ENCODE measurements at places on chromosomes 7 and 10.

DNA sequence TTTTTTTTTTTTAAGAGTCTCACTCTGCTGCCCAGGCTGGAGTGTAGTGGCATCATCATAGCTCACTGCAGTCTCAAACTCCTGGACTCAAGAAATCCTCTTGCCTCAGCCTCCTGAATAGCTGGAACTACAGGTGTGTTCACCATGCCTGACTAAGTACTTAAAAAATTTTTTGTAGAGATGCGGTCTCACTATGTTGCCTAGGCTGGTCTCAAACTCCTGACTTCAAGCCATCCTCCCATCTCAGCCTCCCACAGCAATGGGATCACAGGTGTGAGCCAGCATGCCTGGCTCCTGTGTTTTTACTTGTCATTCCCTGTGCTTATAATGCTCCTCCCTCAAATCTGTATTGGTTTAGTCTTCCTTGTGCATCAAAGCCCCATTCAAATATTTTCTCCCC, 46.7 kb downstream of the THNSL1 start:
- no peak for DNase-seq

GRCh38 chr7:128903621-128904361, 6.7 kb downstream of the KCP start:
- DNase-seq, result peak; percentile 13

DNA sequence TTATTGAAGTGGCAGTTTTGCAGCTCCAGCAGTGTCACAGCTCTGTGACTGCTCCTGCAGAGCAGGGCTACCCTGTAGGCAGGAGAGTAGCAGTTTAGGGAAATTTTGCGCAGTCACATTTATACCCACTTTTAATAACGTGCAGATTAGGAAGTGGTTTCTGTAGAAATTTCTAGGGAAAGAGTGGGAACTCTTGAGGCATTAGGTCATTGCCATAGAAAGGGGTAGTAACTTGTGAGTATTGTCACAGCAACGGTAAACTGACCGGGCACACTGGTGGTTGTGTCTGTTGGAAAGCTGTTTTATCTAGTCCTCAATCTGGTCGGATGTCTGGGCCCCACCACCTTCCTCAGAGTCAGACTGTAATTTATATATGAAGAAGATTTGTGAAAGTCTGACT, 51.9 kb downstream of the CDC14C start:
- no peak for DNase-seq

DNA sequence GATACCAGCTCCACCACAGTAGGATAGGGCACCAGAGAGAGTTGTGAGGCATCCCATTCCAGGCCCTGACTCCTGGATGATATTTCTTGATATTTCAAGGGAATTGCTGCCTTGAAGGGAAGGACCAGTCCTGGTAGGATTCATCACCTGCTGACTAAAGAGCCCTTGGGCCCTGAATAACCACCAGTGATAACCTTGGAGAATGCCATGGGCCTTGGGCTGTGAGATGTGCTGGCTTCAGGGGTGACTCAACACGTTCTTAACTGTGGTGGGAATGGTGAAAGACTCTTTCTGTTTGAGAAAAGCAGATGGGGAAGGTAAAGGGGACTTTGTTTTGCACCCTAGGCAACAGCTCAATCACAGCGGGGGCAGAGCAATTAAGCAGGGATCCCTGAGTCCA, 21.4 kb upstream of the ASZ1 start:
- DNase-seq, result no peak

- no peak for DNase-seq
Observed at GRCh38 chr10:24701447-24701846, 22.2 kb downstream of the ARHGAP21 start.

DNA sequence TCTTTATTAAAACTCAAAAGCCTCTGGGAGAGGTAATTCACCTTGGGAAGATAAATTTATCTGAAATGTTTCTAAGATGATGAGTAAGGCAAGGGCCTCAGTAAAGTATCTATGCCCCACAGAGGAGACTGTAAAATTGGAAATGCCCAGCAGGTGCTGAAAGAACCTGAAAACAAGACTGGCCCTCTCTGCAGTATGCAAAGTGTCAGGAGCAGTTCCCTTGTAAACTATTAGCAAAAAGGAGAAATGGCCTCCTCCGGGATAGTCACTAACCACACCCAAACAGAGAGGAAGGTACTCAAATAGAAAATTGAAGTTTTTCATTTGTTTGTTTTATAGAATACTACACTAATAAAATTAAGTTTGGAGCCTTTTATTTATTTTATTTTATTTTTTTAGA, 81.2 kb downstream of the FZD1 start:
- DNase-seq, result no peak

DNA sequence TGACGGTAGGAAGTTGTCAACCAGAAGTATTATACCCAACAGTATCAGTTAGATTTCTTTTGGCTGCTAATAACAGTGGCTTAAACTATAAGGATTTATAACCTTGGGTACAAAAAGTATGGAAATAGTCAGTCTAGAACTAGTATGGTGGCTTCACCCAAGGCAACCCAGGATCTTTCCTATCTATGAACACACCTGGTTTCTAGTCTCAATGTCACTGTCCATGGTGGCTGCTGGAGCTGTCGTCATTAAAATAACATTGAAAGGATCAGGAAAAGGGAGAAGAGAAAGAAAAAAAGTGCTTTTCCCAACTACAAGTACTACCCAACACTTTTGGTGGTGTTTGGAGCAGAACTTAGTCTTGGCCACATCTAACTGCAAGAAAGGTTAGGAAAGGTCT, 27.7 kb downstream of the PHTF2 start:
- no peak for DNase-seq

GRCh38 chr7:81919494-81919893, 149.6 kb upstream of the HGF start:
- no peak for DNase-seq

GRCh38 chr7:30617359-30617758, 22.7 kb downstream of the GARS1 start:
- DNase-seq, result no peak

DNA sequence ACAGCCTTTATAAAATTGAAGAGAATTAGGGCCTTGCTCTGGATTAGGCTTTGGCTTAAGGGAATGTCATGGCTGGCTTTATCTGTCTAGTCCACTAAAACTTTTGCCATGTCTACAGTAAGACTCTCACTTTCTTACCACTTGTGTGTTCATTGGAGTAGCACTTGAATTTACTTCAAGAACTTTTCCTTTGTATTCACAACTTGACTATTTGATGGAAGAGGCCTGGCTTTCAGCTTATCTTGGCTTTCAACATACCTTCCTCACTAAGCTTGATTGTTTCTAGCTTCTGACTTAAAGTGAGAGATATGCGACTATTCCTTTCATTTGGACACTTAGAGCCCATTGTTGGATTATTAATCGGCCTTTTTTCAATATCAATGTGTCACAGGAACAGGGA, 96.1 kb downstream of the TPST1 start:
- DNase-seq, result no peak

- DNase-seq, result no peak
Observed at GRCh38 chr7:85736085-85736484, 549.2 kb upstream of the SEMA3D start.

DNA sequence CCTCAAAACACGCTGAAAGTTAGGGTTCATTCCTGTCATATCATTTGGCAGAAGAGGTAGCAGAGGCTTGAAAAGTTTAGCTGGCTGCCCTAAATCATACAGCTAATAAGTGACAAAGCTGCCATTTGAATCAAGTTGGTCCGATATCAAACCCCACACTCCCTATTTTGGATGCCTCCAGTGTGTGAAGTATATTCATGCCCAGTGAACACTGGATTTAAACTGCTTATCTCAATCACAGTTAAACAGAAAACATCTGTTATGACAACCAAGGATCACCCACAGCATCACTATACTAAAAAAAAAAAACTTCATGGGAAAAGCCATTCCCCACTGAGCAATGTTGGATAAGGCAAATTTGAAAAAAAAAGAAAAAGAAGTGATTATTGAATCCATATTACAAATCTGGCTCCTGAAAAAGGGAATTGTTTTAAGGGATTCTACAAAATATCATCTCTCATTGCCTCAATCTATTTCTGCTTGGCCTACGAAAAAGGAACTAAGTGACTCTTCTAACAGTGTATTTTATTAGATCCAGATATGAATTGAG, 48.3 kb downstream of the ABCB1 start:
- no peak for DNase-seq

- no peak for DNase-seq
Observed at GRCh38 chr10:44935966-44936295, 23.7 kb upstream of the RASSF4 start.

GRCh38 chr7:107171496-107171895, 2.7 kb downstream of the HBP1 start:
- DNase-seq, result no peak

- DNase-seq, result no peak
Observed at GRCh38 chr7:102992938-102993717, 80.3 kb downstream of the LRRC17 start.

- DNase-seq, result peak; percentile 28
Observed at GRCh38 chr7:99368750-99369389, 5.7 kb upstream of the ARPC1B start.

GRCh38 chr7:21690705-21691104, 147.9 kb downstream of the DNAH11 start:
- no peak for DNase-seq

DNA sequence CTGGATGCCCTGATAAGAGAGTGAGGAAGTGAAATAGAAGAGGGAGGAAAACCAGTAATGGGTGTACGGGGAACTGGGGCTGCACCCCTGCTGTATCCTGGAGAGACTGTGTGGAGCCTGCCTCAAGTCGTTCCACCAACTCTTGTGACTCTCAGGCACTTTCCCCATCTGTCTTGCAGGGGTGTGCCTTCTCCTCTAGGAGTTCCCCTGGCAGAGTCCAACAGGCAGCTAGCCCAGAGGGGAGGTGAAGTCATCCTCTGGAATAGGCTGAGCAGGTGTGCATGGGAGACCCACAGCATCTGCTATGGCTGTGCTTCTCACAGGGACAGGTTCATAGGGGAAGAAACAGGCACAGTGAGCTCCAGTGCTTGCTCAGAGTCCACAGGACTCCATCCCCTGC, 46.8 kb downstream of the WIPF3 start:
- DNase-seq, result no peak

DNA sequence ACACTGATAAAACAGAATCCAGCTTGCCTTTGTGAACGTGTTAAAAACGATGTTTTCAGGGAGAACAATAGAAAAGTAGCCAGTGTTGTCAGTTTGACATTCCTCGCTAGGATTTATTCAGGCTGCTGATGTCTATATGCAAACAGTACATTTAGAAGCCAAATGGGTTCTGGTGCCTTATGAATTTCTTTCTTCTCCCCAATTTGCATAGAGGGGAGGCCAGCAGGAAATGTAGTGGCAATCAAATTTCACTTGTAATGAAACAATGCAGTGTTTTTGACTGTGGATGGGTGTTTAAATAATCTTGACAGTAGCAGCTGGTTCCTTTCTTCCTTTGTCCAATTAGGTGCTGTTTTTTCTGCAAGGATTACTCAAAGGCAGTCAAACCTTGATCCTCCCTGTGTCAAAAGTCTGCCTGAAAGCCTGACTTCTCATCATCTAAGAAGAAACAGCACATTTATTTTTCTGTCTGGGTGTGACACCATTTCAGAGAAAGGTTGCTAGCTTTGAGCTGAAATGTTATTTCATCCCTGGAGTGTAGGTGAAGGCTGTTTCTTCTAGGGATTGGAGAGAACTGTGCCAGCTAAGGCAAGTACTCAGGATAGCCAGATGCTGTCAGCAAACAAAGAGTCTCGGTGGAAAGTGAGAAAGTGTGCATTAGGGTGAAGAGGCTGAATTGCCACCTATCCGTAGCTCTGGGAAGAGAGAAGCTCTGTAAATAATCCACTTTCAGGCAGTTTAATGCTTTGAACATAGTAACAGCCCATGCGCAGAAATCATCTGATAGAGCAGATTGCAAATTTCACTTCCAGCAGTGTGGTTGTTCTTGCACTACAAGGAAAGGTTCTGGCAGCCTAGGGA, 36.6 kb upstream of the ZNRF2 start:
- DNase-seq, result no peak

GRCh38 chr7:125136341-125136740, 206.7 kb upstream of the POT1 start:
- no peak for DNase-seq

GRCh38 chr7:48515171-48515570, 343.9 kb downstream of the ABCA13 start:
- DNase-seq, result no peak

DNA sequence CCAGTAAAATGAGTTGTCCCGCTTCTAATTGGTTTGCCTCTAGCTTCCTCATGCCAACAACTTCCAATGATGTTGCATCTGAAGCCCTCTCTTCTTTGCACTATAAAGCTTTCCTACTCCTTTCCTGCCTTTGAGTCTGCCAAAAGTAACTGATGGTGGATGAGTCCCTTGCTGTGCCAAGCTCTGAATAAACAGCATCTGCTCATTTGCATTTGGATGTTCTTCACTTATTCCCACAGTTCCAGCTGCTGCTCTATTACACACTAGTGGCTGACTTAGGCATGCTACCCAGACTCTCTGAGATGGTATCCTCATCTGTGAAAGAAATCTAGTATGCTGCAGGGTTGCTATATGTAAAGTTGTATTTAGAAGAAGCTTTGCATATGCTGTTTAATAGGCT, 24.9 kb downstream of the SFR1 start:
- no peak for DNase-seq
